Activated CD4-positive, alpha-beta T cell treated with anti-CD3 and anti-CD28 coated beads, Interleukin-2, amount 50 U/mL, for 1 hour (primary cell): ENCODE measurements at places on chromosomes 4 and X.

DNA sequence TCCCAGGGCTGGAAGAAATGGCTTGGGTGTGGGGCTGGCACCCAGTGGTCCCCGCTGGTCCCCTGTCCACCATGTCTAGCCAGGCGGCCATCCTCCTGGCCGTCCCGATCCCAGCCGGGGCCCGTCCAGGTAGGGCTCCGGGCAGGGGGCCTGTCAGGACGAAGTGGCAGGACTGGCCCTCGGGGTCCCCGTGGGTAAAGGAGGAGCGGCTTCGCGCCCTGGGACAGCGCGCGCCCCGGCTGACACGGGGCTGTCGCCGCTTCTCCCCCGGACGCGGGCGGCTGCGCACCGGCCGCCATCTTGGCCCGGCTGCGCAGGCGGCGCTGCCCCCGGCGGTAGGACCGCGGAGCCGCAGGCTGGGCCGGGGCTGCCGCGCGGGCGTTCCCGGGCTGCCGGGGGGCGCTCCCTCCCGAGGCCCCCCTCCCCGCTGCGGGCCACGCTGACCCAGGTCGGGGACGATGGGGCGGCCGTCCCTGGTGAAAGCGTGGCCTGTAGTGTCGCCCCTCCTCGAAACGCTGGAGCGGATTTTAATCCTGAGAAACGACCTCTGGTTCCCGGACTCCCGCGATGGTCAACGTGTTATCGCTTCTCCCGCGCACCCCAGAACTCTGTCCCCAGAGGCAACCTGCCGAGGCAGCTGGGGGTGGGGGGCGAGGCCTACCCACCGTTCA lies 60.4 kb upstream of the BCOR start:
- no peak for DNase-seq

- no peak for DNase-seq
Measured at GRCh38 chr4:77184974-77185373, 28.0 kb downstream of the CCNG2 start.

DNA sequence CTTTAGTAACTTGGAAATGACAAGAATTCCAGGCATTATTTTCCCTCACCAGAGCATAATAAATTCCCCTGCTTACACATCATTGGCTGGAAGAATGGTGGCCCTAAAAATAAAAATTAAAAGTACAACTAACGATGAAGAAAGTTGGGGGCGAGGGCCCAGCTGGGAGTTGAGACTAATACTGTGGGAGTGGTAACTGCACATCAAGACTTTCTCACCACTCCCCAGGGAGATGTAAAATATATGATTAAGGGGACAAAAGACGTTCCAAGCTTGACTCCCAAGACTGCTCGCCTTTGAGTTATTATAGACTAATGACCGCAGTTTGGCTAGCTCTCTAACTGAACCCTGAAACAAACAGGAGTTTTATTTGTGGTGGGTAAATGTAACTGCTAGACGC lies 30.0 kb downstream of the SMIM31 start:
- DNase-seq = no peak

DNA sequence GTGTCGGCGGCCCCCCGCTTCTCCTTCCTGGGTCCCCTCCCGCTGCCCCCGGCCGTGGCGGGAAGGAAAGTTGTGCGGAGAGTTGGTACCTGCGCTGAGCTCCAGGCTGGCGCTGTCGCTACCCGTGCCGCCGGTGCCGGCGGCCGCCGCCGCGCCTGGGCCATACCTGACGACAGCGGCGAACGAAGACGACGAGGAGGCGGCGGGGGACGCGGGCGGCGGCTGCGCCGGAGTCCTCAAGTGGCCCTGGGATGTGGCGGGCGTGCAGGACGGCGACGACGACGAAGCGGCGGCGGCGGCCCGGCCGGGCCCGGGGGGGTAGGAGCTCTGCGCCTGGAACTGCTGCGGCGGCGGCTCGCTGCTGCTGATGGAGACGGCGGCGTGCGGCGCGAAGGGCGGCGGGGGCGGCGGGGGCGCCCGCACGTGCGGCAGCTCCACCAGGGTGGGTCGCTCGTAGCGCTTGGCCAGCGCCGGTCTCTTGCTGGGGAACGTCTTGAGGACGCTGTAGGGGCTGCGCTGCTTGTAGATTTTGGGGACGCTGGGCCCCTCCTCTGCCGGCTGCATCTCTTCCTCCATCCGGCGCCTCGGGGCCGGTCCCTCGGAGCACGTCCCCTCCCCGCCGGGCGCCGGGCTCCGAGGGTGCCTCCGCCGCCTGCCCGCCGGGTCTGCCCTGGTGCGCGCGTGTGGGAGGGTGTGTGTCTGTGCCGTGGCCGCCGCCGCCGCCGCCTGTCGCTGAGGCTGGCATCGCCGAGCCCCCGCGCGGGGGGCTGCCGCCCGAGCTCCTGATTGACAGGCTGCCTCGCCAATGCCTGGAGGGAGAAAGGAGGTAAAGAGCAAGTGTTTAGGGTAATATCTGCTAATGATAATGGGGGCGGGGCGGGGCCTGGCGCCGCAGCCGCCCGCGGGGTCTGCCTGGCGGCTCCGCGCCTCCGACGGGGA lies 618 bp downstream of the BEND4 start:
- DNase-seq = no peak

DNA sequence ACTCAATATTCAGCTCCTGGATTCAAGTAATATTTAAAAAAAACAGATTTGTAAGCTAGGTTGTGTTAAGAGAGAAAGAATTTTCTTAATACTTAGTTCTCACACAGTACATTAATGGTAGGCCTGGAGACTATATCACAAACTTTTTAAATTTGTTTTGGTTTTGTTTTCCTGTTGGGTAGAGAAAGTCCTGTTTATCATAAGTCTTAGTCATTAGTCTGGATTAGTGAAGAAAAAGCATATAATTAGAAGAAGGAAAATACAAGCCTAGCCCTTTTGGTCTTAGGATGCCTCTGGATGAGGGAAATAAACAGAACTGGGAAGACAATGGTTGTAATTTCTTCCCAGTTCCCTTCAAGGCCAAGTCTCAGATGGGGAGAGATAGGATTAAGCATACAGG lies 163.6 kb downstream of the ADAMTS3 start:
- no peak for DNase-seq

GRCh38 chrX:35244796-35245508 lies 302.4 kb downstream of the FAM47B start:
- no peak for DNase-seq

- DNase-seq = no peak
Measured at GRCh38 chrX:55486736-55487135, 2.9 kb downstream of the USP51 start.

DNA sequence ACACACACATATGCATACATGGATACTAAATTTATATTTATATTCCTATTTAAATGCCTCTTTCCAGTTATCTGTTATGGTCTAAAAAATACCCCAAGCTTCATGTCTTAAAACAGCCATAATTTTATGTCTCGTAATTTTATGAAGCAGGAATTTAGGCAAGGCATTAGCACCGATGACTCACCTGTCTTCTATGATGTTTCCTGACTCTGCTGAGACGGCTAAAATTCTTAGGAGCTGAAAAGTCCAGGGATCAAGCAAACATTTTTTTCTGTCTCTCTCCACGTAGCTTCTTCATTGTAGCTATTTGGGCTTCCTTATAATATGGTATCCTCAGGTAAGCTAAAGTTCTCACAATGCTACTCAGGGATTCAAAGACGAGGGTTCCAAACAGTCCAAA lies 930.3 kb downstream of the STIM2 start:
- DNase-seq = no peak
